Ovary (tissue), 10 donors: ENCODE measurements at places on chromosomes 6 and 20. TPM values are rescaled to one million over a fixed set of nuclear protein-coding genes. Genes with fewer than 3 reads are reported as not detected.
A peak's percentile ranks its signal among the peaks of the same experiment; 100 is the strongest.

DNA sequence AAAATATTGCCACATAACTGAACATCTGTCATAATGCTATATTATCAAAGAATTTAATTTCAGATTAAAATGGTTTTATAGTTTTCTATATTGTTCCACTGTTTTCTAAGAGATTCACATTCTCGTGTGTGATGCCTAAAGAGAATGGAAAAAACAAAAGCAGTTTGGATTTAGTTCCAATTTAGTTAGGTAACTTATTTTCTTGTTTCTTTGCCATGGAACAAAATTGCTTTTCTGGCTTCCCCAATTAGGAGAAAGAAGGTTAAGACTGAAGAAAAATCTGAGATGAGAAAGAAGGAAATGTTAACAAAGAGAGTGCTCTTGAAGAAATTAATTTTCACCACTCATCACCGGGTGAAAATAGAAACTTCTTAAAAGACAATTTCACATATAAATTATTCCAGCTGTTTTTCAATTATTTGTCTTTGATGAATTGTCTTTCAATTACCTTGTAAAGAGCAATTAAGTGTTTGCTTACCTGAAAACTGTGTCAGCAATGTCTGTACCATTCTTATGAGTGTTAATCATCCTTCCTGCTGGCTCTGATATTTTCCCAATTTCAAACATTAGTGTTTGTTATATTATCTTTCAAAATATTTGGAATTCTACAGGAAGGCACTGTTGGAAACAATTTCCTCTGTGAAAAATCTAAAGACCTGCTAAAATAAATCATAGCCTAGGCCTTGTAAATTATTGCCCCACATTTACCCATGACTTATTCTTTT is 19.5 kb downstream of the PHACTR2 start:
- H3K4me3 ChIP-seq = no peak overlapping the region
- peak overlapping the region; percentile 8 for H3K27ac ChIP-seq
- no peaks in the 10 kb centered on the region for H3K27me3 ChIP-seq

DNA sequence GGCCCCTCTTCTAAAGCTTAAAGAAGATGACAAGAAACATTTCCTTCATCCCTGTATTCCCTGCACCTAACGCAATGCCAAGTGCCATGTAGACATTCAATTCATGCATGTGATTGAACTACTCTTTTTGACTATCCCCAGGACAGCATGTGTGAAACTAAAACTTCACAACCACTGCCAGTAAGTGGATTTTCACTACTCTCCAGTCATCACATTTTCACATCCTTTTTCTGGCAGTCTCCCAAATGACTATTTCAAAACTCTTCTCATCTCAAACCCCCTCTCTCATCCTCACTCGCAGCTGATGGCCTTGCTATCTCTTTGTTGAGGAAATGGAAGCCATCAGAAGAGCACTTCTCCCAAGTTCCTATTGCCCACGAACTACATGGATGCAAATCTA is 122.6 kb downstream of the OPRM1 start:
- H3K27me3 ChIP-seq = no peaks in the 10 kb centered on the region
- peaks cover 1% of the 10 kb centered on the region for H3K4me1 ChIP-seq
- H3K27ac ChIP-seq = no peak overlapping the region
- H3K36me3 ChIP-seq = no peaks in the 10 kb centered on the region

DNA sequence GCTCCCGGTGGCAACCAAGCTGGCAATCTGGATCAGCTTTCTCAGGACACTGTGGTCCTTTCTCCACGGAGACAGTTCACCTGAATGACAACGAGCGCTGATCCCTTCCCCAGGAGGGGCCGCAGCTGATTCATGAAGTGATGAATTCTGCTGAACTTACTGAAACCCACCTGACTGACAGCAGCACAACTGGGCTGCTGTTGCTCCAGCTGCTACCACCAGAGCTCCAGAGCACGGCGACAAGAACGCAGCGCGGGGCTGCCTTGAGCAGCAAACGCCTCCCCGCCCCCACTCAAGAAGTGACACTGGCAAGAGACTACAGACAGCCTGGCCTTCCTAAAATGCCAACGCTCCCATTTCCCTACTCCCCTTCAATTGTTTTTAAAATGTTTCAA is 10.0 kb downstream of the PXDC1 start:
- H3K36me3 ChIP-seq = no peaks in the 10 kb centered on the region
- H3K27ac ChIP-seq = no peak overlapping the region
- no peak for DNase-seq
- H3K4me3 ChIP-seq = no peak overlapping the region
- H3K27me3 ChIP-seq = no peaks in the 10 kb centered on the region

GRCh38 chr6:159104931-159105330 is 60.1 kb upstream of the TAGAP start:
- no peaks in the 10 kb centered on the region for H3K36me3 ChIP-seq
- no peaks in the 10 kb centered on the region for H3K27me3 ChIP-seq
- no peaks in the 10 kb centered on the region for H3K4me1 ChIP-seq

GRCh38 chr6:82331031-82331773 is 32.4 kb upstream of the TPBG start:
- no peaks in the 10 kb centered on the region for H3K4me1 ChIP-seq
- H3K36me3 ChIP-seq = no peaks in the 10 kb centered on the region
- no peaks in the 10 kb centered on the region for H3K27me3 ChIP-seq

DNA sequence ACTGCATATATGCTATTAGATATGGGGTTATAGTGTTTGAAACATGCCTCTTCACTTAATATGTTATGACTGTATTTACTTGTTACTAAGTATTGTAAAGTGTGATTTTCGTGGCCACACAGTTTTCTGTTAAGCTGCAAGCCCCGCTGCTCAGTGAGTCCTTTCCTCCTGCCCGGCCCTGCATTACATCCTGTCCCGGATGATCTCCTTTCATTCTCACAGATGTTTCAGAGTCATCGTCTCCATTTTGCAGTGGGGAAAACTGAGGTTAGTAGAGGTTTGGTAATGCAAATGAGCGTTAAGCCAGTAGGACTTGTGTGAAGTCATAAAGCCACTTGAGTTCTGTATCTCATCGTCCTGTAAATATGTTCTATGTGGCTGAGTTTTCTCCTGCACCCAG is 155.5 kb downstream of the CFAP61 start:
- no peaks in the 10 kb centered on the region for H3K4me1 ChIP-seq
- no peak overlapping the region for H3K27ac ChIP-seq
- no peaks in the 10 kb centered on the region for H3K36me3 ChIP-seq
- H3K4me3 ChIP-seq = no peak overlapping the region

The EDN3 gene
- 0.27 TPM for total RNA-seq

- no peak for DNase-seq
- no peak overlapping the region for H3K4me3 ChIP-seq
- H3K36me3 ChIP-seq = no peaks in the 10 kb centered on the region
- peaks cover 2% of the 10 kb centered on the region for H3K4me1 ChIP-seq
- H3K27me3 ChIP-seq = no peaks in the 10 kb centered on the region
- H3K27ac ChIP-seq = no peak overlapping the region
Measured at GRCh38 chr20:51756653-51757052, 11.5 kb downstream of the ATP9A start.

The ESF1 gene
- total RNA-seq = 10.3 TPM

The CST7 gene
- total RNA-seq = 0.48 TPM

DNA sequence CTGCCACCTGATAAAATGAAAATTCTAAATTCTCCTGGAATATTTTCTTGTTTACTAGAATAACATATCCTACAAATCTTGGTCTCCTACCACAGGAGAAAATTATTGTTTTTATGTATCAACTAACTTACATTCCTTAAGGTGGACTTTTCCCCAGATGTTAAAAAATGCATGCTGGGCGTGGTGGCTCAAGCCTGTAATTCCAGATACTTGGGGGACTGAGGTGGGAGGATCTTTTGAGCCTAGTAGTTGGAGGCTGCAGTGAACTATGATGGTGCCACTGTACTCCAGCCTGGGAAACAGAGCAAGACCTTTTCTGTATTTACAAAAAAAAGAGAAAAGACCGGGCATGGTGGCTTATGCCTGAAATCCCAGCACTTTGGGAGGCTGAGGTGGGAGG is 27.9 kb upstream of the TFAP2C start:
- H3K4me3 ChIP-seq = no peak overlapping the region
- H3K27ac ChIP-seq = no peak overlapping the region
- H3K36me3 ChIP-seq = no peaks in the 10 kb centered on the region
- no peaks in the 10 kb centered on the region for H3K27me3 ChIP-seq

The CTCFL gene
- not detected for total RNA-seq

GRCh38 chr6:25192590-25193459 is 86.3 kb upstream of the CARMIL1 start:
- H3K36me3 ChIP-seq = no peaks in the 10 kb centered on the region
- H3K4me3 ChIP-seq = no peak overlapping the region
- no peak for DNase-seq
- H3K4me1 ChIP-seq = peaks cover 10% of the 10 kb centered on the region

DNA sequence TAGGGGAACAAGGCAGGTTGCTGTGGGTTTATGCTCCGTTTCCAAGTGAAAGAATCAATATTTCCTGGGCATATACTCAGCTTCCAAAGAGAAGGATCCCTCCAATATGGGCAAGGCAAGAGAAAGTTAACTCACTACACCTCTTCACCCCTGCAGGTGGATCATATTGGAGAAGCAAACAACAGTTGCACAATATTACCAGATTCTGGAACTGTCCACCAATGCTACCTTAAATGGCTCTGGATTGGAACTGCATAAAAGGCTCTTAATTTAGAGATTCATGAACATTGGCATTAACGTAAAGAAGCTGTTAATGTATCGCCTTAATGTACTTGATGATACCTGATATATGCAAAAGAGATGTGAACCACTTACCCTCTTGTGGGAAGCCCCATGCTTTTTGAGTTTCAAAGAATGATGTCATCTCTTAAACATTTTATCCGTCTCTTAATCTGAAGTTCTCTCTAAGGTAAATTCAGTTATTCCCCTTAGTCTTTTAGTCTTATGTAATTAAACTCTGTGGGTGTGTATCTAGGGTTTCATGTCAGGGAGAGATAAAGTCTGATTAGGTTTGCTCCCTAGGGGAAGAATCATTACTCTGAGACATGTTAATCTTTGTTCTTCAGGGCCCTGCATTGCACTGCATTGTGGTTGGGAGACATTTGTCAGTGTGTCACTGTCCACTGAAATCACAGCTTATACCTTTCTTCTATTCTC is 99.5 kb downstream of the PHACTR1 start:
- H3K27me3 ChIP-seq = no peaks in the 10 kb centered on the region
- no peak overlapping the region for H3K4me3 ChIP-seq
- H3K4me1 ChIP-seq = no peaks in the 10 kb centered on the region
- no peak overlapping the region for H3K27ac ChIP-seq
- no peaks in the 10 kb centered on the region for H3K36me3 ChIP-seq

The TAGAP gene
- 0.58 TPM for total RNA-seq

The DLL1 gene
- 1.9 TPM for total RNA-seq

The YIPF3 gene
- total RNA-seq = 47.0 TPM

- H3K27me3 ChIP-seq = no peaks in the 10 kb centered on the region
- peak overlapping the region; percentile 20 for H3K4me3 ChIP-seq
- H3K36me3 ChIP-seq = no peaks in the 10 kb centered on the region
- peaks cover 5% of the 10 kb centered on the region for H3K4me1 ChIP-seq
Measured at GRCh38 chr20:37411408-37412219, 65.7 kb downstream of the SRC start.
